ENCODE measurements at places on chromosomes 4 and X.

- DNase-seq, result no peak
Observed at GRCh38 chr4:7767966-7768365, 171.7 kb downstream of the AFAP1 start.

GRCh38 chrX:139751053-139751452 lies 43.1 kb upstream of the MCF2 start:
- DNase-seq, result no peak

DNA sequence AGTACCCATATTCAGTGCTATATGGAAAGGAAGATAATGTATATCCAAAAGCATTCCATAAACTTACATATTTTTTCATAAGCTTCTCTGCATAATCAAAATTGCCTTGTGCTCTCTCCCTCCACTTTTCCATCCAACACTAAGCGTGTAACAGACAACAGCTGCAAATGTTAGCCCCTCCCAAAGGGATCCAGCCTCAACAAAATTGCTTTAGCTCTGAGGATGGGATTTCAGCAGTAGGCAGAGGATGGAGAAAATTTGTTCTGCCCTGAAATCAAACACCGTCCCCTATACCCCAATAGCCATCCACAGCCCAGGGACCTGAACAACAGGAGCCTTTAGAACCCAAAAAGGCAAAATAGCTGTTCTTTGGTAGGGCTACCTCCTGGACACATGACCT lies 28.8 kb upstream of the FGF13 start:
- no peak for DNase-seq

GRCh38 chr4:61590881-61591280 lies 390.8 kb downstream of the ADGRL3 start:
- no peak for DNase-seq

GRCh38 chr4:83272900-83273299 lies 11.7 kb downstream of the COQ2 start:
- no peak for DNase-seq

DNA sequence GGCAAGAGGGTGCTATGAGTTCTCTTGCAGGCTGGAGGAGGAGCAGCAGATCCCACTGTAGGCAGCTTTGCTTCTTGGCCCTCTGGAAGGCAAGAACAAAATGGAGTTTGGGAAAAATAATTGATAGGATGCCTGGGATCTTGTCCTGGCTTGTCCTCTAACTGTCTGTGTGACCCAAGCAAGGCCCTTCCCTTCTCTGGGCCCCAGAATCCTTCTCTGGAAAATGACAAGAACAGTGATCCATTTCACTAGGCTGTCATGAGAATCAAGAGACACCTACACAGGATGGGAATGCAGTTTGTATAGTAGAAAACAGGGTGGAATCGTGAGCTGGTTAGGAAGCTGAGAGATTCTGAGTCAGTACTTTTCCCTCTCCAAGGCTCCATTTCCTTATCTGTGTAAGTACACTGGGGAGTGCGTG lies 133.3 kb downstream of the PJA1 start:
- no peak for DNase-seq

DNA sequence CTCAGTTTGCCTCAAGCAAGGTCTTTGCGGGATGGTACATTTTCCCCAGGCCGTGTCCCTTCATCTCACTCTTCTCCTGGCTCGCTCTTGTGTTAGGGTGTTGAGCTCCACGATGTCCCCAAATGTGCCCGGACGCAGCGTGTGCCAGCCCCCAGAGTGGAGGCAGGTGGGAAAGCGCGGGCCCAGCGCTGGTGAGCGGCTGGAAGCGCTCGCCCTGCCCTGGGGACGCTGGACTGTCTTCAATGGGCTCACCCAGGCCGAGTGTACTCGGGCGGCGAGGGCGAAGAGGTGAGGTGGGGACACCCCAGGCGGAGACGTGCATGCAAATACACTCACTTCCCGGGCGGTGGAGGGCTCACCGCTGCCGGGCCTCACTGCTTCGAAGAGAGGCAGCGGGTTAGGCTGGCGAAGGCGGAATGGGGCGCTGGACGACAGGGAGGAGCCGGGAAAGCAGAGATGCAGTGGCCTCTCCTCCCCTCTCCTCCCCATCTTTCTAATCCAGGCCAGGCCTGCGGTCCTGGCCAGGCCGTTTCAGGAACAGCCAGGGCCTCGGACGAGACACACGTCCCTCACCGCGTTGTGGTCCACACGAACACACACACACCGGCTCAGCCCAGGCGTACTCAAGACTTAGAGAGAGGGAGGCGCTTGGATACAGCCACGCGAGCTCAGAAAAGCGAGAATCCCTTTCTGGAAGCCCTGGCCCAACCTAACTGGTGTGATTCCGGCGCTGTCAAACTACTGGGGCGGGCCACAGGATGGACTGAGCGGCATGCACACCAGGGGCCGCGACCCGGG lies 2.2 kb downstream of the NKX6-1 start:
- no peak for DNase-seq

- DNase-seq, result no peak
Observed at GRCh38 chr4:152540293-152540674, 4.4 kb upstream of the FBXW7 start.

- DNase-seq, result no peak
Observed at GRCh38 chr4:71367546-71367945, 28.7 kb downstream of the SLC4A4 start.

- DNase-seq, result no peak
Observed at GRCh38 chr4:176872461-176872860, 79.7 kb upstream of the VEGFC start.

DNA sequence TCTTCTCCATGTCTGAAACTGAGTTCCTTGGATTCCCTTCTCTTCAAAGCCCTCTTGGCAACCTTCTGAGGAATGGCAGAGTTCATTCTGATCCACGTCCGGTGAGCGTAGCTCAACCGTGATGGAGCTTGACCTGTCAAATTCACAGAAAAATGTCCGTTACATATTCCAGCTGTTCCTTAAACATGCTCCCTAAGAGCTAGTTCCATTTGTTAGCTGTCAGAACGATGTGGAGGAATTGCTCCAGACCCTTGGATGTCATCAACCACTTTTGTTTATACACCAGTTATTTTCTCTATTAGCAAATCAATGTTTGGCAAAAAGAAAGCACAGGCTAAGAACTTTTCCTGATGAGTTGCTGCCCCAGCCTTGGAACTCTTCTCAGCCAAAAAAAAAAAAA lies 50.1 kb downstream of the NHS start:
- DNase-seq, result no peak

- no peak for DNase-seq
Observed at GRCh38 chr4:17368408-17368807, 143.5 kb downstream of the QDPR start.

DNA sequence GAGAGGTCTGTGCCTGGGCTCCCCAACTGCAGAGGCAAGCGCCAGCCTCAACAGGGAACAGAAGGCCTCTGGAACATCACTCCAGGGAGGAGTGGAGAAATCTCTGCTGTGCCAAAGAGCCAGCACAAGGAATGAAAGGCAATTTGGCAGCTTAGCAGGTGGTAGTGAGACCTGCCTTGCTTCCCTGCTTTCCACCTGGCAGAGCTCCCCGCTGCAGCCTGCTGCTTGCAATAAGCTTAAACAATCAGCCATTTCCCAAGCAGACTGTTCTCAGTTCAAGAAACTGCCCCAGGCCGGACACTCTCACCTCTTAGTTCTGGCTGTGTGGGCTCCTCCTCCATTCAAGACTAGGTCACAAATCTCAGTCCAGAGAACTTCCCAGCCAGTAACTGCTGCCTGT lies 370.6 kb downstream of the MAGEB5 start:
- no peak for DNase-seq

GRCh38 chrX:118205421-118206395 lies 89.1 kb upstream of the KLHL13 start:
- no peak for DNase-seq

Measured in GOT3 (cell line).